ENCODE measurements at places on chromosomes 7 and 10. TPM values are rescaled to one million over a fixed set of nuclear protein-coding genes. Genes with fewer than 3 reads are reported as not detected.

Gene SPDYE5
- total RNA-seq, result 0.16 TPM

Gene NXPH1
- total RNA-seq, result not detected

Gene SEC23IP
- 59.0 TPM for total RNA-seq

GRCh38 chr7:50199824-50200223, 104.7 kb upstream of the IKZF1 start:
- no peak for DNase-seq

DNA sequence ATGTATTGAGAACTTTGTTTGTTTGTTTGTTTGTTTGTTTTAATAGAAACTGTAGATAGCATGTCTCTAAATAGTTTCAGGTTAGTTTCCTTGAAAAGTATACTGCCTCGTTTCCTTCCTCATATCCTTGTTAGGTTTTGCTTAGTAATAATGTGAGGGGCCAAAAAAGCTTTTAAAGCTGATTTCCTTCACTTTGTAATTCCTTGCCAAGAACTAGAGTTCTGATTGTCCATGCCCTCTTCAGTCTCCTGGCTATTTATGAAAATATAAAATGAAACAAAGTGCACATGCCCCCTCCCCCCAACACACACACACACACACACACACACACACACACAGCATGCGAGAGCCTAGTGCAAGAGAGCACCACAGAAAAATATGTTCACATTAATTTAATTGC, 115.8 kb downstream of the FZD1 start:
- DNase-seq, result no peak

DNA sequence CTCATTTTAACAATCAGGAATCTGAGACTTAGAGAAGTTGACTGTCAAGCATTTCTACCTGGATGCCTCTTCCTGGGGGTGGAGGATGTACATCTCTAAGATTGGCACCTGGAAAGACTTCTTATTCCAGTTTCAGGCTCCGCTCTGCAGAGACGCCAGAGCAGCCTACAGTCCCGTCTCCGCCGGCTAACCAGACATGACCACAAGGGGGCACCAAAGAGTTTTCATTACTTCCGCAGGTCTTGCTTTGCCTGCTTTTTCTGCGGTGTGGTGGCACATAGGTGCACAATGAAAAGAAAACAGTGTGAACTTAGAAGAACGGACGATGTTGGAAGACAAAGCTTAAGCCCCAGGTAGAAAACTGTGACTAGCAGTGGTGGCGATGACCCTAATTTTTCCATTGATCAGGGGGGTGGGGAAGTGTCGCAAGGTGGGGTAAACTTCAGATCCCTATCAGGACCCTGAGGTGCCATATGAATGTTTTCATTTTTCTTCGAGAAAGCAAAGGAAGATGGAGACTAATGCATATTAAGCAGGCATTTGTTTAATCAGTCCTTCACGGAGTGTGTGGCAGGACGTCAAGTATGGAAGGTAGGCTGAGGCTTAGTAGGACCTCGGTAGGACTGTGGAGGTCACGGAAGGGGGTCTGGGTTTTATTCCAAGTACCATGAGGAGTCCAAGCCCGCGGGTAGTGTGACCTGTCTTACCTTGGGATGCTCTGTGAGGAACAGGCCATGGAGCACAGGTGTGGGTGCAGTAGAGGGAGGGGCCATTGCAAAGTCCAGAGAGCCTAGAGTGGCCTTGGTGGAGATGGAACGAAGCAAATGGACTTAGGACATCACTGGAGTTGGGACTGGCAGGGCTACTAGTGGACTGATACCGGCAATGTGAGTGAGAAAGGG, 60.1 kb upstream of the SORCS3 start:
- DNase-seq, result peak; percentile 84

DNA sequence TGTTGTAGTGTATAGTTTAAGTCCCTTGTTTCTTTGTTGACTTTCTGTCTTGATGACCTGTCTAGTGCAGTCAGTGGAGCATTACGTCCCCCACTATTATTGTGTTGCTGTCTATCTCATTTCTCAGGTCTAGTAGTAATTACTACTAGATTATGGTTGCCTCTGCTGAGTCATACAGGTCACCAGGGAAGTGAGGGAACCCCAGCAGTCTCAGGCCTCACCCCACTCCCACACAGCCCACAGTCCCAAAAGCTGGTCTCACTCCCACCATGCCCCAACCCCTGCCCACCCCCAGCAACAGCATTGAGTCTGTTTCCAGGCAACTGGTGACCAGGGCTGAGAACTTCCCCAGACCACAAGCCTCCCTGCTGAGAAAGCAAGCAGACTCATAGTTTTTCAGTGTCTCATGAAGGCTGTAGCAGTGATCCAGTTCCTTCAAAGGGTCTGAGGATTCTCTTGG, 88.0 kb downstream of the PLXDC2 start:
- DNase-seq, result no peak
